ENCODE measurements at places on chromosomes 4 and X.

GRCh38 chrX:38754102-38754790 lies 47.0 kb upstream of the MID1IP1 start:
- no peak for DNase-seq

DNA sequence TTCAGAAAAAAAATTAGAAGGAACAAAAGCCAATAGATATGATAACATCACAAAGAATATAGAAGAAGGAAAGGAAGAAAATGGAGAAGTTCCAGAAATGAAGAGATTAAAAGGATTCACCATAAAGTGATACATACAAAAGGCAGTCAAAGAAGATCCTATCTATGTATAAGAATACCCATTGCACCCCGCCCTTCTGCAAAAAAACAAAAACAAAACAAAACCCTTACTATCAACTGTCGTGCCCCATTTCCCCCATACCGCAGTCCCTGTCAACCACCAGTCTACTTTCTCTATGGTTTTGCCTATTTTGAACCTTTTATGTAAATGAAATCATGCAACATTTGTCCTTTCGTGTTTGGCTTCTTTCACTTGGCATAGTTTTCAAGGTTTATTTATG lies 385.6 kb downstream of the PRDM5 start:
- no peak for DNase-seq

- DNase-seq: no peak
Measured at GRCh38 chrX:120262859-120263708, 12.5 kb downstream of the ZBTB33 start.

- no peak for DNase-seq
Measured at GRCh38 chrX:70313503-70313902, 23.6 kb downstream of the KIF4A start.

DNA sequence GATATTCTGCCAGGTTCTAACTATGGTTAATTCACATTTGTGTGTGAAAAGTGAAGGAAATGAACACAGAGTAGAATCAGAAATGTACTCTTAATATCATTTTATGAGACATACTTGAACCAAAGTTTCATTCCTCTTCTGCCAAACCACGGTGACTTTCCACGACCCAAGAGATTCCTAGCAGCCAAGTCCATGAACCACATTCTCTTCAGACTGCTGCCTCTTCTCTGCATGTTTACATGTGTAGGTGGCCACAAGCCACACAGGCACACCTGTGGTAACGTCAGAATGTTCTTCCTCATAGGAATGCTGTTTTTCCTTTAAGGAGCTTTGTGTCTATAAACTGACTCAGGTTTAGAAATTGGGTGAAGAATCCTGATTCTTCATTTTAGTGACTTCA lies 1411.2 kb downstream of the RAPGEF2 start:
- no peak for DNase-seq

DNA sequence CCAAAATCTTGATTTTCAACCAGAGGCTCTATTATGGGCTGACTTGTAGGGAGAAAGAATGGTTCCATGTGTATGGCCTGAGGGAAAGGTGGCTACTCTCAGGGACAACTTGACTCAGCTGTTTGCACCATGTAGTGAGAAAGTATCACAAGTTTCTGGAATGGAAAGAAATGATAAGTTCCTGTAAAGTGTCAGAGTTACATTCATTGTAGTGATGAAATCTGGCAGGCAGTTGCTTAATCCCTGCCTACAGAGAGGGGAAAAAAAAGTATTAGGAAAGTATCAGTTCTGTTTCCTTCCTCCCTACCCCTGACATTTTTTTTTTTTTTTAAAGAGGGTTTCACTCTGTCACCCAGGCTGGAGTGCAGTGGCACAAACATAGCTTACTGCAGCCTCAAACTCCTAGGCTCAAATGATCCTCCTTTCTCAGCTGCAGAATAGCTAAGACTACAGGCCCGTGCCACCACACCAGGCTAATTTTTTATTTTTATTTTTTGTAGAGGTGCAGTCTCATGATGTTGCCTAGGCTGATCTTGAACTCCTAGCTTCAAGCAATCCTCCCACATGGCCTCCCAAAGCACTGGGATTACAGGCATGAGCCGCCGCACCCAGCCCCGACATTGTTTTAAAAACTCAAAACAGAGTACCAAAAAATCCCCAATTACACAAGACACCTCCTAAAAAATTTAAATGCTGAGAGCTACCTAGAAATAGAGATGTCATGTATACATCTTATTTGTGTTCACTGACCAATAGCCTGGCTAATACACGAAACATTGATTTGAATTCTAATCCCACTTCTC lies 4.8 kb upstream of the FBXL5 start:
- no peak for DNase-seq

GRCh38 chr4:170111085-170111484 lies 21.3 kb upstream of the AADAT start:
- no peak for DNase-seq

DNA sequence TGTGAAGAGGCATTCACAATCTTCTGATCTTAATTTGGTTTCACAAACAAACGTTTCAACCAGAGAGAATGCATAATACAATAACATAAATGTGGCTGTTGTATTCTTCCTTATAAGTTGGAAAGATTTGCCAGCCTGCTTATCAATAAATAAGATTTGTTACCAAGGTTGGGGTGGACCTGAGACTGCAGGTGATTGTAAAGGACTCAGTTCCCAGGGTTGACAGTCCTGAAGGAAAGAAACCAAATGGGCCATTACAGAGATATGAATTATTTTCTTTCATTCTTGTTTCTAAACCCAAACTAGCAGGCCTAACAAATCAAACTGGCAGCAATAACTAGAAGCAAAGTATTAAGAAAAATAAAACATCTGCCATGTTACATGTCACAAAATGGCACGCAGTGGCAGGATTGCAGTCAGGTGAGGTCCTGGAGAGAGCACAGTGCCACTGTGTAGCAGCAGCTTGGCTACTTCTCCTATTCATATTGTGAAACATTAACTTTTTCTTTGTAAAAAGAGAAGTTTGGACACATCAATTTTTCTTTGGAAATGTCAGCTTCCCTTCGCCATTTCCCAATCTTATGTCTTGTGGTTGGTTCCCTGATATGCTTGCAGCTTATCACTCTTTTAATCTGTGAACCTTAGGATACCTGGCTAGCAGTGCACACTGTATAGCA lies 133.8 kb upstream of the EMCN start:
- DNase-seq: no peak

GRCh38 chr4:173346074-173346473 lies 11.9 kb upstream of the HMGB2 start:
- no peak for DNase-seq

GRCh38 chrX:85052636-85053343 lies 49.1 kb downstream of the APOOL start:
- DNase-seq: no peak

DNA sequence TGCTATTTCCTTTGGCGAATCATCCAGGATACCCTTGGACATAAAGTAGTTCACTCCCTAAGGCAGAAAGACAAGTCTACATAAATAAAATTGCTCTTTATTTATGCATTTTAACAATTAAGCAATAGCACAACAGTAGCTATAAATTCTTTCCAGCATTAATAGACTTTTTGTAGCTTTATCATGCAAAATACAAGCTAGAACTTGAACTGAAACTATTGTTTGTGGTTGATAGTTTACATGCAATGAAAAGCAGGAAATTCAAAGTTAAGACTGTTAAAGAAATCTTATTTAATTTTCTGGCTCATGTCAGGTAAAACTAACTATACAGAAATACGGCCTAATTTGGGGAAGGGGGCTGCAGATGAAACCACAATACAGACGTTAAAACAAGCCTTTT lies 42.3 kb downstream of the FBXO8 start:
- DNase-seq: no peak

DNA sequence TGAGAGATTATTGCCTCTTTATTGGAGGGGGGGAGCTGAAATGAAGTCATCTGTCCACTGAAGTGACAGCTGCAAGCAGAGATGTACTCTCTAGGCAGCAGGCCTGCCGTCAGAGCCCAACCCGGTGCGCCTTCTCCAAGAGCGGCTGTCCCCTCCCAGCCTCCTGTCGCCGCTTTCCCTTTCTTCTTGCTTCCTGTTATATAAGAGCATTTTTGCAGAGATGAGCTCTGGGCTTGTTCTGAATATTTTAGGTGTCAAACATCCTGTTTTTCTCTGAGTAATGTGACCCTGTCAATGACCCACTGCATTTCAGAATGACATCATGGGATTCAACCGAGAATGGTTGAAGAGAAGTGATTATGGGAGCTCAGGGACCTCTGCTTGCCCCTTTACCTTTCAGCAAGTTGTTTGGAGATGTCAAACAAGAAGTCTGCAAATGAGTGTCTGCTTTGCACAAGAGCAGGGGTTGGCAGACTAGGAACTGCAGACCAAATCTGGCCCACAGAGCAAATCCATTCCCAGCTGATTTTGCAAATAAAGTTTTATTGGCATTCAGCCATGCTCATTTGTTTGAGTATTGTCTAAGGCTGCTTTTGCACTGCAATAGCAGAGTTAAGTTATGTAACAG lies 79.9 kb downstream of the SLC9A6 start:
- DNase-seq: no peak

DNA sequence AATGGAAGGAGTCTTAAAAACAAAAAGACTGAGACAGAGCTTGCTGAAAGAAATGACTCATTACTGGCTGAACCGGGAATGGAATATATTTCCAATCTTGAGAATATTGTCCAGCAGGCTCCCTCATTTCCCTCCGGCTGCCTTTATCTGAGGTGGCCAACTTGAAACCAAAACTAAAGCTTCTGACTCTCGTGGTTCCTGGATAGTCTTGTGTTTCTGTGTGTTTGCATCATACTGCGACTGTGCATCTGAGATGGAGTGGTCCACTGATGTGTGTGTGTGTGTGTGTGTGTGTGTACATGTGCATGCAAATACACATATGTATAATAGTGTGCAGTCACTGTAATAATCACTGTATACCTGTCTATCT lies 145.6 kb upstream of the SCML1 start:
- no peak for DNase-seq

DNA sequence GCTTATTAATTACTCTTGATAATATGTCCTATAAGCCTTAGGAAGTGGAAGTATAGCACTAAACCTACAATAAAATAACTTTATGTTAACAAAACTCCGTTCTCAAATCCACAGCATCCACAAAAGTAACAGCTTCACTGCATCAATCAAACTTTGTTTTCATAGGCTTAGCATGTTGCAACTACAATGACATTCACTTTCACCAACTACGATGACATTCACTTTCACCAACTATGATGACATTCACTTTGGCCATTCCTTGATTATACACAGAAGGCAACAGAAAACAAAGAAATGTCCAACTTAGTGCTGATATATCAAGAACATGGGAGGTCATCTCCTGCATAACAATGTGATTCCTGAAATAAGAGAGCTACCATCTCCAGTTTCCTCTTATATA lies 44.3 kb downstream of the FBXL5 start:
- no peak for DNase-seq

- DNase-seq: no peak
Measured at GRCh38 chrX:13432414-13433297, 112.8 kb upstream of the ATXN3L start.

GRCh38 chrX:19569121-19569805 lies 54.0 kb upstream of the MAP3K15 start:
- no peak for DNase-seq

DNA sequence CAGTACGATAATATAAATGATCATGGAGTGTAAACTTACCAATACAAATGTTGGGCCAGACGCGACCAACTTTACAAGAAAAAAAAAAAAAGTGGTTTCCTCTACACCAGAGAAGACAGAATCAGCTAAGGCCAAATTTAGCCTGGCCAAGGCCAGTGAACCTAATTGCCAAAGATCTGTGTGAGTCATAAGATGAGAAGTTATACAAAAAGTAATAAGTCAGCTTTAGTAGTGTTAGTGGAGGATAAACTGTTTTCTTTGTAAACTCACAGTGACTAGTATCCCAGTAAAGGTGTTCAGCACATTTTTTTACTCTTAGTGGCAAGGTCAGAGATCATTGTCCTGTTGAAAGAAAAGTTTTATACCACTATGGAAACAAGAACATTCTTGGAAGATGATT lies 531.4 kb upstream of the TECRL start:
- DNase-seq: no peak

GRCh38 chrX:3582451-3582850 lies 131.0 kb downstream of the PRKX start:
- DNase-seq: no peak

DNA sequence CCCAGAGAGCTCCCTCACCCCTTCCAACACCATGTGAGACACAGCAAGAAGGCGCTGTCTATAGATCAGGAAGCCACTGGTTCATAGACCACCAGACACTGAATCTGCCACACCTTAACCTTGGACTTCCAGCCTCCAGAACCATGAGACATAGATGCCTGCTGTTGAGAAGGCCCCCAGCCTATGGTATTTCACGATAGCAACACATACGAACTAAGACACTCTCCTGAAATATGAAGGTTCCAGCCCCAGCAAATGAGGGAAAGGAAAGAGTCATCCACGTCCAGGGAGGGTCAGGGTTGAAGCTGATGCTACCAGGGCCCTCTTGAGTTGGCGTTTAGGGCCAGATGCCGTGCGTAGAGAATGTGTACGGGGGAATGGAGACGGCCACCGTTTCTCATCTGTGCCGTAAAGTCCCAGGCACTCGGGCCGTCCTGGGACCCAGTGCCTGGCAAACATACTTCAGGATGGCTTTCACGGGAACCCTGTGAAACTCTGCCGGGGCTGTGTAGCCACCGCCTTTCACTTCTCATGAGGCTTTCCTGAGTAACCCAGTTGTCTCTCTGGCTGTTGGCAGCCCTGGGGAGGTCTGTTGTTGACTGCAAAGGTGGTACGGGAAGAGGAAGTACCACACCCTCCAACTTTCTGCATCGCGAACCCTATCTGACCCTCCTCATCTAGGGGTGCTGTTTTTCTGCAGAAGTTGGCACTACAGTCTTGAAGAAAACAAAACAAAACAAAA lies 17.7 kb upstream of the P2RY8 start:
- no peak for DNase-seq

All from activated CD4-positive, CD25-positive, alpha-beta regulatory T cell (primary cell).